ENCODE measurements at places on chromosomes 11 and 22.

DNA sequence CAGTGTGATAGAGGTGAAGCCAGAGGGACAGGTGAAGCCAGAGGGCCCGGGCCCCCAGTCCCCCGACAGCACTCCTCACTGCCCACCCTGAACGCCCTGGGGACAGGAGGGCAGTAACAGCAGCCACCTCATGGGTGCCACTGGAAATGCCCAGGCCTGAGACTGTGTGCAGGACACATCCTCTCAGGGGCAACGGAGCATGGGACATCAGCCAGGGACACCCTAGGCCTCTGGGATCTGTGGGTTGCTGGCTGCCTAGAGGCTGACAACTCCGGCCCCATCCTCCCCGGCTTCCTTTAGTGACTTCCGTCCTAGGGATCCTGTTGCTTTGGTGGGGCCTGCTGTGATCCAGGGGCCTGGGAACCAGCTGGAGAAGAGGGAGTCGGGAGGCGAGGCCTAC lies 17.4 kb upstream of the BAIAP2L2 start:
- no peak for DNase-seq

- peak; percentile 89 for DNase-seq
Observed at GRCh38 chr22:38193580-38193979, 8.2 kb upstream of the MAFF start.

GRCh38 chr22:33555814-33556522 lies 364.3 kb downstream of the LARGE1 start:
- DNase-seq, result no peak

GRCh38 chr11:122439866-122440810 lies 215.4 kb upstream of the UBASH3B start:
- DNase-seq, result peak; percentile 83

GRCh38 chr11:112882494-112883381 lies 78.5 kb upstream of the NCAM1 start:
- no peak for DNase-seq

DNA sequence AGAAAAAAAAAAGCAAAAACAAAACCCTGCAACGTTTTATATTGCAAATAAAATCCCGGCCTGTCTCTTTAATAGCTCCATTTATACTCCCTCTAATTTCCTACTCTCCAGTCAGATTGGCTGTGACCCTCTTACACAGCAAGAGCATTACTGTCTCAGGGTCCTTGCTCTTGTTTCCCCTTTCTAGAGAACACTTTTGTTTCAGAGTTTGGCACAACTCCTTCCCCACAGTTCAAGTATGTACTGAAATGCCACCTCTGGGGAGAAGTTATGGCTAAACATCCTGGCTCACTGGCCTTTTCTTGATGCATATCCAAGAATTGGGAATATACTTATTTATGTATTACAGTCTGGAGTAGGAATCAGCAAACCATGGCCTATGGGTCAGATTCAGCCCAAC lies 2.6 kb downstream of the CASP12 start:
- DNase-seq, result no peak

DNA sequence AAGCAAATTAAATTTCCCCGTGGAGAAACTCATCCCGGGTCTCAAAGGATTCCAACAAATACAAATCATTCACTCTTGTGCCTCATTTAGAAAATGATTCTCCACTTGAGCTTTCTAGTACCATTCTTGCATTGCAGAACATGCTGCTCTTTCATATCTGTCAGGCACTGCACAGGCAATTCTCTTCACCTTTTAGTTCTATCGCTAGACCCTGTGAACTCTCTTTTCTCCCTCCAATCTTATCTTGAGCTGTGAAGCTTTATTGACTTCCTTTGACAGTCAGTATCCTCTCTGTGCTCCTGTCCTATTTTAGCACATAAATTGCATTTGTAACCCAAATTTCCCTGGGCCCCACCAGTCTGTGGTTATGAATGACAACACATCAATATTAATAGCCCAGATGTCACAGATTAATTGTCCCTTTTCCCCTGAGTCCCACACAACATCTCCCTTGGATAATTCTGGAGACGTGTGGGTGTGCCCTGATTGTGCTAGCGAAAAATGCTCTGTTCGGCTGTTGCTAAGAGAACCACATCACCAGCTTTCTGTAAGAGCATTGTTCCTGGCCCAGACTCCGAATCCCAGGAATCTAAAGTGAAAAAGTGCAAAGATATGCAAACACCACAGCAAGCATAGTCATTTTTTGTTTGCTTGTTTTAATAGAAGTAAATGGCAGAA lies 22.4 kb upstream of the SC5D start:
- no peak for DNase-seq

- no peak for DNase-seq
Observed at GRCh38 chr22:40651057-40651456, 14.5 kb upstream of the MRTFA start.

- DNase-seq, result no peak
Observed at GRCh38 chr22:23251445-23252093, 71.3 kb downstream of the BCR start.

DNA sequence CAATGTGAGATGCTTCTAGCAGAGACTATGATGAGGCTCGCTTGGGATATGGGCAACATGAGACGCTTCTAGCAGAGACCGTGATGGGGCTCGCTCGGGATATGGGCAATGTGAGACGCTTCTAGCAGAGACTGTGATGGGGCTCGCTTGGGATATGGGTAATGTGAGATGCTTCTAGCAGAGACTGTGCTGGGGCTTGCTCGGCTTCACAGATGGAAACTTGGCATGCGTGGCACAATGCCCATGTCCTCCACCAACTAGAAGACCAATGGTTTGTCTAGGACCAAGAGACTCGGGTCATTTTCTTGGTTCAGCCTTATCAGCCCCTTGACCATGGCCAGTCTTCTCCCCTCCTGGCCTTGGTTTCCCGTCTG lies 7.1 kb downstream of the MYEOV start:
- no peak for DNase-seq

GRCh38 chr11:62133328-62134065 lies 9.7 kb downstream of the INCENP start:
- DNase-seq, result no peak

GRCh38 chr11:2930704-2931419 lies 1.6 kb upstream of the PHLDA2 start:
- DNase-seq, result peak; percentile 87

DNA sequence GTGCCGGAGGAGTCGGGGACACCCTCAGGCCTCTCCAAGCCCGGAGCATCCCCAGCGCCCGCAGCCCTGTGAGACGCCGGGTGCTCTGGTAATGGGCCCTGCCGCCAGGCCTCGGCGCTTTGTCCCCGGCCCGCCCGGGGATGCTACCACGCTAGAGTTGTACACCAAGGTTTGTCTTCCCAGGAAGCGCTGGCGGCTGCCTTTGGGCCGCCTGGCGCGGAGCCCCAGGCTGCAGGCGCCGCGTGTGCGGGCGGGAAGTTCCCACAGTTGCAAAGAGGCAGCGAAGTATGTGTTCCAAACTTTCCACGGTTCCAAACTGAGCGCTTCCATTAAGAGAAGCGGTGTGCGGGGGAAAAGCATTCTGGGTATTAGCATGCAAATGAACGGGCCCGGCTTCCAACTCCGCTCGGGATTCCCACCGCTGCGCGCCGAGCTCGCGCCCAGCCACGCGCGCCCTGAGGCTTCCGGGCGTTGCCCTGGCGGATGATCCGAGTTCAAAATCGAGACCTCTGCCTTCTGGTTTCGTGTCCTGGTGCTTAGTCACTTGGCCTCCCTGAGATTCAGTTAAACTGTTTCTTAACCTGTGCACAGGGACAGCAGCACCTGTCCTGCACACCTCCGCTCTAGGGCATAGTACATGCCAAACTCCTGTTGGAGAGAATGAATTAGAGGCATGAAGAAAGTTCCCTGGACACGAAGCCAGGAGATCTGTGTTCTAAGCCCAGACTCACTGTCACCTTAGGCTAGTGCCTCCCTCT lies 1.3 kb upstream of the PATZ1 start:
- peak; percentile 73 for DNase-seq

DNA sequence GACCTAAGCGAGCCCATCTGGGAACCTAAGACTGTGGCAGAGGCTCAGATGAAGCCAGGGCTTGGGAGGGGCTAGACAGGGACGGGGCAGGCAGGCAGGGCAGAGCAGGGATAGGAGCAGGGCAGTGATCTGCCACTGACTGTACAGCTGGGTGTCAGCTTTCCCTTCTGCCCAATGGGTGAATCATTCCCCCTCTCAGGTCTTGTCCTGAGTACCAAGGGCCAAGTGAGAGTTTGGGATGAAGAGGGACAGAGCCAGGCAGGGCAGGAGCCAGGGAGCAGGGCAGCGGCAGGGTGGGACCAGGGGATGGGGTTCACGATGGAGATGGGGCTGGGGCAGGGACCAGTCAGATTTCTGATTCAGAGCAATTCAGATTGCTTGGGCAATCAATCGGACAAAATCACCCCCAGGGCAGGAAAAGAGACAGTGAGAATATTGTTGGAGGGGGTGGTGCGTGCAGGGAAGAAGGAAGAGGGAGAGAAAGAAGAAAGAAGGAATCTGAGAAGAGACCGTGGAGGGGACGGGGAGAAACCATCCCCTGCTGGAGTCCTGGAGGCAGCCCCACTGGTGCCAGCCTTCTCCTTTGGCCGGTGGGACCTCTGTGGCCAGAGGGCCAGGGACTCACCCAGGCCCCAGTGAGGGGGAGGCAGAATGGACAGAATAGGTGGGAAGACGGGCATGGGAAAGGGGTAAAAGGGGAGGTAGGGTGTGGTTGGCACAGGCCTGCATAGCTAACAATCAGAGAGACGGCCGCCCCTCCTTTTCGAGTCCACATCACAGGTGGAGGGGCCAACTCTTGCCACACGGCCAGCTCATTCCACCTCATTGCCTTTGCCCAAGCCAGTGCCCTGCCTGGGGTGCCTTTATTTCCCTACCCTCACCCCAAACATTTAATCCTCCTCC lies 47.2 kb downstream of the CYTH4 start:
- no peak for DNase-seq

- no peak for DNase-seq
Observed at GRCh38 chr11:113484223-113484622, 9.0 kb upstream of the DRD2 start.

DNA sequence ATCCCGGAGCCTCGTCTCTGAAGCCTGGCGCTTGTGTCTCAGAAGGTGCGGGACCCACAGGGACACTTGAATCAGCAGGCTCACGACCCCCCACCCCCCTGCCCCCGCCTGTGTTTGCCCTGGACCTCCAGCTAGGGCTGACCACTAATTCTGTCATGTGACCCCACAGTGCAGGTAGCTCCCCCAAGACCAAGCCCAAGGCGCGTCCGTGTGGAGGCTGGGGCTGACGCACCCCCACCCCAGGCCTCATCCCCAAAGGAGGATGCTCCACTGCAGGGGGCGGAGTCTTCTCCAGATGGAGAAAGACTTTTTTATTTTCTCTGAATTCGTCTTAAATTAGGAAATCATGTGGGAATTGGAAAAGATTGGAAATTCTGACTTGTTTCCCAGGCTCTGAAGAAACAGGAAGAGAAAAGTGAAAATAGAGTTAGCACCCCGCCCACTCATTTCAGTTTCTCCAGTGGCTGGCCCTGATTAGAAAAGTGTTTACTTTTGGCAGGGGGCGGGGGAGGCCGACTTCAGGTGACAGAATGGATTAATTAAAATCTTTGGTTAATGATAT lies 1.0 kb upstream of the RELA start:
- no peak for DNase-seq

GRCh38 chr11:118851970-118852369 lies 31.7 kb upstream of the CXCR5 start:
- DNase-seq, result no peak
